Stimulated activated CD8-positive, alpha-beta memory T cell treated with anti-CD3 and anti-CD28 coated beads, Interleukin-12 subunit alpha, Interleukin-12 subunit beta, amount 100 ng/mL, for 1 hour (primary cell): ENCODE measurements at places on chromosomes 3 and 15.
A peak's percentile ranks its signal among the peaks of the same experiment; 100 is the strongest.

DNA sequence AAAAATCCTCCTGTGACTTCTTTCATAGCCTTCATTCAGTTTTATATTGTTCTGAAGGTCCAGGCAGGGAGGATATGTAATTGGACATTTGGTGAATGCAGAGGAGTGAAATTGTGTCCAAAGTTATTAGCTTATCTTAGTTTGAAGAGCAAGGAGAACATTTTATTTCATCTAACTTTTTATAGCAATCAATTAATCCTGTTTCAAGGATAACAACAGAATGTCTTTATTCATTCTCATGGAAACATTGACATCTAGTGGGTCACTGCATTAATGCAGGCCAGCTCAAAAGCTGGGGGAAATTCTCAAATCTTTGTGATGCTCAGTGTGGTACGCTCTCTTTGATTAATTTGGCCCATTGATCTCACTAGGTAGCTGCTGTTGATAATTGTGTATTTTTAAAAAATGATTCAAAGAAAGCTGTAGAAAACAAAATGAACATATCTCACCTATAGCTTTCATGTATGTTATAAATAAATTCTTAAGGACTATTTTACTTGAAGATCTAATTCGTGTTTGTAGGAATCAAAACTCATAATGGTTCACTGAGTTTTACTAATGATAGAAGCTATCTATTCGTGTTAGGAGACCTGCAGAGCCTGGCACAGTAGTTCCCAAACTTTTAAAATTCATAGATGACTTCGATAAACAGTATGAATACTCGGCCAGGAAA, 150.8 kb upstream of the KCNMB2 start:
- no peak for DNase-seq

- DNase-seq: no peak
These were observed 153.4 kb upstream of the SOX14 start for GRCh38 chr3:137610723-137611122.

GRCh38 chr3:178084938-178085816, 451.1 kb upstream of the KCNMB2 start:
- peak; percentile 2 for DNase-seq

DNA sequence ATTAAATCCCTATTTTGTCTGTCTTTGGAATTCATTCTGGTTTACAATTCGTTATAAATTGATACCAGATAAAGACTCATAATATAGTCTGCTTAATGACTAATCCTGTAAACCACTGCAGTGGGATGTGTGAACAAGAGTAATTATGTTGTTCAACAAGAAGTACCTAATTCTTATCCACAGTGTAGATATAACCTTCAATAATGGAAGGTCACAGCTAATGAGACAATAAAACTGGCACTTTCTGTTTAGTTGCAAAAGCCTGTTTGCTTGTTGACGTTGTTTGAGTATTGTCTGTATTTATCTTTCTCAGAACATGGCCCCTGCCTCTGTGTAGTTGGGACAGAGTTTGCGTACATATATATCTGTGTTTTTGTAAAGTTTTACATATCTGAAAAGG, 26.7 kb downstream of the PIAS1 start:
- no peak for DNase-seq

GRCh38 chr3:139982404-139982803, 47.4 kb downstream of the CLSTN2 start:
- no peak for DNase-seq

DNA sequence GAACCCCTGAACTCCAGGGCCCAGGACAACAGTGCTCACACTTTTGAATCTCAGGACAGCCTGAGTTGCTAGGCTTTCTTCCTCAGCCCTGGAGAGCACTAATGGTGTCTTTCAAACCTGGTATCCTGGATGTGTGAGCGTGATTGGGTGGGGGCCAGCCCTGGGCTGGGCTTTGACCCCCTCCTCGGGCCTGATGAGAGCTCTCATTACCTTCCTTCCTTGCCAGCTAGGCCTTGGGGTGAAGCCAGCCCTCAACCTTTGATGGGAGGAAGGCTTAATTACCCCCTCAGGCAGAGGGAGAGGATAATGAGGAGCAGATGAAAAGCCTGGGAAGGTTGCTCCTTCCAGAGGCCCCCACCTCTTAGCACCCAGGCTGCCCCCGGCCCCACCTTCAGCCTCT, 31.1 kb upstream of the INSYN1 start:
- no peak for DNase-seq
